ENCODE measurements at places on chromosomes 5 and 9.

DNA sequence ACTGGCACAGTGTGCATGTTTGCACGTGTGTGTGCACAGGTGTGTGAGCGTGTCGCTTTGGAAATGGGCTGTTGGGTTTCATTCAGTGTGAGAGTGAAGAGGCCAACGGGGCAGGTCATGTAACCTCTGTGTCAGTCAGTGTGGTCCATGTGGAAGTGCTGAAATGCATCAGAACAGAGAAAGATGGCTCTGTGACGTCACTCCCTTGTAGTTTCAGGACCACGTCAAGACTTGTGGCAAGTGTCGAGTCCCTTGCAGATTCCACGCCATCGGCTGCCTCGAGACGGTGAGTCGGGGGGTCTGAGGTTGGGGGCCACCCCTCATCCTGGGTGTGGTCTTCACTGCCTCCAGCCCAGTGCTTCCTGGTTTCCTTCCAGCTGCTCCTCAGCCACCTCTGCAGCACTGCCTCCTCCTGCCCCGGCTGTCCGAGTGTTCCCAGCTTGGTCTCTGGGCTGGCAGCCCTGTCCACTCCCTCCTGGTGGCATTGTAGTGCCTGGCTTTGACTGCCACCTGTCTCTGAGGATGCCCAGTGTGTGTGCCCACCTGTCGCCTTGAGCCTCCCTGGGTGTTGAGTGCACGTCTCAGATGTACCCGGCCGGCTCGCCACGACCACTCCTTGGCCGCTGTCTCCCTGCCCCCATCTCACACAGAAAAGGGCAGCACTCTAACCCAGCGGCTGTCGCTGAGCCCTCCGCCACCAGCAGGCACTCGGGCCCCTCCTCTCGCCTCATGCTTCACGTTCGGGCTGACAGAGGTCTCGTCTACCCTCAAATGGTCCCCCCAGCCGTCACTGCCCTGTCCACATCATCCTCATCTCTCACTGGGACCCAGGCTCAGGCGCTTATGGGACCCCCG, 28.0 kb downstream of the FBXW5 start:
- DNase-seq, result no peak

GRCh38 chr5:37198061-37198460, 51.1 kb downstream of the CPLANE1 start:
- no peak for DNase-seq

DNA sequence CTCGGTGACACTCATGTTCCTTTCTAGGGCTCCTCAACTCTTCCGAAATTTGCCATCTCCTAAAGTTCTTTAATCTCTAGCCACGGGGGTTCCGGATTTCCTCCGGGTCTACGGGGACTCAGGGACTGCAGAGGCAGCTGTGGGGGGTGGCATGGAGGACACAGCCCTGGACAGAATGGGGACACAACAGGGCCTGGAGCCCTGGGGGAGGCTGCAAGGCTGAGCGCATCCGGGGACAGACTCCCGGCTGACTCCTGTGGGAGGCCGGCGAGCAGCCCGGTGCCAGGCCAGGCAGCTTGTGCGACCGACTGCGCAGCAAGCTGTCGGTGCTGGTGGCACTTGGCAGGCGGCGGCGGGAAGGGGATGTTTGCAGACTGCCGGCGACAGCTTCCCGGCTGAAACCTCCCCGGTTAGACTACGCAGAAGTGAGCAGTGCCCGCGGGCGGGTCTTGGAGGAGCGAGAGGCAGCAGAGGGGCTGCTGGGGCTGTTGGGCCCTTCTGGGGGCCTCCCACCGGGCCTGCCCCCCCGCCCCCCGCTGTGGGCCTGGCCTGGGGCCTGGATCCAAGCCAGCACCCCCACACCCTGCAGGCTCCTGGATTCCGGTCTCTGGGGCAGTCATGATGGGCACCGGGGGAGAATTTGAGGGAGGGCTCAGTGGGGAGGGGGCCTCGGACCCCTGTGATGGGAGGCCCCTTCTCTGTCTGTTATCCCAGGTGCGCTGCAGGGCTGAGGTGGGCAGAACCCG, 28.7 kb upstream of the UBAC1 start:
- no peak for DNase-seq

DNA sequence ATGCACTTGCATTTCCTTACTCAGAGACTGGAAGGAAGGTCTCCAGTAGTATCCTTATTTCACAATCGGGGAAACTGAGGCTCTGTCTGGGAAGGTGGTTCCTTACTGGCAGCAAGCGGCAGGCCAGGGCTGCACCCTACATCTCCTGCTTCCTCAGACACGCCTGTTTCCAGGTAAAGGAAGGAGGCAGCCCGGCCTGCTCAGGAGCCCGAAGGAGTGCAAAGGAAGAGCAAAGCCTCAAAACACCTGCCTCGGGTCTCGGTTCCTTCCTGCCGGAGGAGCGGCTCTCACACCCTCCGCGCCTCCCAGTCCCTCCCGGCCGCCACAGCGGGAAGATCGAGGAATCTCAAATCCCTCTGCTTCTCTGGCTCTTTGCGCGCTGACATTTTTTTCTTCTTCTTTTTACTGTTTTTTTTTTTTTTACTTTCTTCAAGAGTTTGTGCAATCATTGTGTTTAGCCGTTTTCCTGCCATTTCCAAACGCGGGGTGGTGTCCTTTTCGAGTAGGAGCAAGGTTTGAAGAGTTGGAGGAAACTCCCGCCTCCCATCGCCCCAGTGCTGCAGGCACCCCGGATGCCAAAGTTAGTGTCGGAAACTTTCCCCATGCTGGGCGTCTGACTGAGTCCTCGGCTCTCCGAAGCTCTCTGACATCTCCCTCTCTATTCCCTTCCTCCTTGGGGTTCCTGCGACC, 1.0 kb downstream of the GGTA1 start:
- DNase-seq, result no peak

DNA sequence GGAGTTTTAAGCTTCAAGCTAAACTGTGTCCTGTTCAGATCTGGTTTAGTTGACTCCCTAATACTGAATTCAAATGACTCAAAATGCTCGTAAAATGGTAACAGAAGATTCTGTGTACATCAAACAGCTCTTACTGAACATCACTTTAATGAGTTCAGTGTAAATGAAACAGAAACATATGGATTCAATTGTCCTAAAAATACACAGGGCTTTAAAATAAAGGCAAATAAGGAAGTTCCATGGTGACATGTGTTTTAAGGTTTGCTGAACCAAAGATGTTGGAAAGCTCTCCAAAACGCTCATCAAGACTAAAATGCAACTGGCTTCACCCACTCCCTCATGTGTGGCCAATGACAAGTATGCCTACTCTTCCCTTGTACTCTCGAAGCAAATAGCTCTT, 340.0 kb upstream of the PIK3R1 start:
- DNase-seq, result no peak

- DNase-seq, result no peak
Measured at GRCh38 chr5:164358531-164359259, 853.3 kb downstream of the MAT2B start.

DNA sequence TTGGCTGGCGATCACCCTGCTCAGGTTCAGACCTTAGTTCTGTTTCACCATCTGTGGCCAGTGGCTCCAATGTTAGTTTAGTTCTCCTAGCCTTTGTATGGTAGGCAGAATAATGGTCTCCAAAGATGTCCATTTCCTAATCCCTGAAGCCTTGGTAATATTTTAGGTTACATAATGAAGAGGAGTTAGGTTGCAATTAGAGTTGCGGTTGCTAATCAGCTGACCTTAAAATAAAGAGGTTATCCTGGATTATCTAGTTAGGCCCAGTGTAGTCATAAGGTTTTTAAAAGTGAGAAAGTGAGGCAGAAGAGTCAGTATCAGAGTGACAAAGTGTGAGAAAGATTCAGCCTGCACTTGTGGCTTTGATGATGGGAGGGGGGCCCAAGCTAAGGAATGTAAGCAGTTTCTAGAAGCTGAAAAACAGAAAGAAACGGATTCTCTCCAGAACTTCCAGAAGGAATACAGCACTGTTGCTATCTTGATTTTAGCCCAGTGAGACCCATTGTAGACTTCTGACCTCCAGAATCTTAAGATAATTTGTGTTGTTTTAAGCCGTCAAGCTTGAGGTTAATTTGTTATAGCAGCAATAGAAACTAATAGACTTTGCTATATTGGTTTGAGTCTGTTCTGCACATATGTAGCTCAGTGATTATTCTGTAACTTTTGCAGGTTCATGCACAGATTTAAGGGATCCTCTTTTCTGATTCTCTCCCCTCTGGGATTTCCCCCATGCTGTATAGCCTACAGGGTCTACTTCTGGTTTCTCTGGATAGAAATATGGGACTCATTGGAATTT, 21.6 kb downstream of the LNPEP start:
- no peak for DNase-seq

GRCh38 chr9:1031951-1032601, 18.1 kb upstream of the DMRT2 start:
- no peak for DNase-seq

- no peak for DNase-seq
Measured at GRCh38 chr9:76486151-76486550, 27.2 kb downstream of the GCNT1 start.

DNA sequence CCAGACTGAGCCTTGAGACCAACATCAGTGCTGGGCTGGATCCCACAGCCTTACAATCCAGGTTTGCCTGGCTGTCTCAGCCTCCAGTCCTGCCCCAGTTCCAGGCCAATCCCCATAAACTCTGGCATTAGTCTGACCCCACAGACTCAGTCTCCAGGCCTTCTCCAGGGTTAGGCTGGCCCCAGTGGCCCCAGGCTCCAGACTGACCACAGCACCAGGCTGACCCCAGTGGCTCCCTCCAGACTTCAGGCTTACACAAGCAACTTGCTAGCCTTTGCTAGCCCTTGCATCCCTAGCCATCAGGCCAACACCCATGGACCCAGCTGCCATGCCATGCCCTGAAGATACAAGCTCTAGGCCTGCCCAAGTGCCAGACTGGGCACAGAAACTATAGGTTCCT, 1326.0 kb upstream of the C9orf72 start:
- DNase-seq, result no peak

- DNase-seq, result no peak
Measured at GRCh38 chr5:11483630-11484029, 420.6 kb downstream of the CTNND2 start.

DNA sequence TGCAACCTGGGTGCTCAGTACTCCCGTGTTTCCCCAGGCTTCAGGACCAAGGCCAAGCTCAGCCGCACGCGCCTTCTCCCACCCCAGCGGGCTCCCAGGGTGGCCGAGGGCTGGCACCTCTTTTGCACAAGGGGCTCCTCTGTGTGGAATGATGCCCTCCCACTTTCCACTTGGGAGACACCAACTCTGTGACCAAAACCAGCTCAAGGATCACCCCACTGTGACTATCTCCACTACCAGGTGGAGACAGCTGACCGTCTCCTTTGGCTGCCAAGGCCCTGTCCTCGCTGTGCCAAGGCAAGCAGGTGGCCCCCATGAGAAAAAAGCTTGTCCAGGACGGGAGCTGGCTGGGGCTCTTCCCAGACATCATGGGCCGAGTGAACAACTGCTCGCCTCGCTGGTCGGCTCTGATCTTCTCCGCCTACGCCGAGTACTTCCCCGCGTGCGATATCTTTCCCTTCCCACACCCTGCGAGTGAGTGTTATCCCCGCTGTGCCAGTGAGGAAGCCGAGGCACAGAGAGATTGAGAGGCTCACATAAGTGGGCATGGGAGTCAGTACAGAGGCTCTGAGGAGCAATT, 132.8 kb downstream of the ZNF354C start:
- DNase-seq, result no peak

- no peak for DNase-seq
Measured at GRCh38 chr5:80967500-80968181, 7.5 kb downstream of the RASGRF2 start.

- peak; percentile 61 for DNase-seq
Measured at GRCh38 chr9:33446946-33447798, at the start of gene AQP3. AQP3 (minus strand) TSS chr9:33447593; CDS start chr9:33447530, 63 bp downstream.

DNA sequence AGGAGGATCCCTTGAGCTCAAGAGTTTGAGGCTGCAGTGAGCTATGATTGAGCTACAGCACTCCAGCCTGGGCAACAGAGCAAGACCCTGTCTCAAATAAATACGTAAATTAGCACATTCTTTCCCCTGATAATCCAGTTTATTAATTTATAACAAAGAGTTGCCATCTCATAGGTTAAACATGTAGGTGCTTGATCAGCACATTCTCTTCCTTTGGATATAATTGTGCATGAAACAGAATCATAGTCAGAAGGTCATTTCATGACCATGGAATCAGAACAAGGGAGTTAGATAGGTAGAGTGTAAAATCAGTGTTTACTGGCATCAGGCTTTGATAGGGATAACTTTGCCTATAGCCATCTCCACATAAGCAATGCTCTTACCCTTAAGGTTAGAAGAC, 43.0 kb upstream of the KIAA1958 start:
- DNase-seq, result no peak

GRCh38 chr5:162474239-162474638, 406.7 kb downstream of the GABRG2 start:
- no peak for DNase-seq

GRCh38 chr5:106006242-106006641, 1664.5 kb downstream of the EFNA5 start:
- DNase-seq, result no peak
